ENCODE measurements at places on chromosomes 3 and 15.

DNA sequence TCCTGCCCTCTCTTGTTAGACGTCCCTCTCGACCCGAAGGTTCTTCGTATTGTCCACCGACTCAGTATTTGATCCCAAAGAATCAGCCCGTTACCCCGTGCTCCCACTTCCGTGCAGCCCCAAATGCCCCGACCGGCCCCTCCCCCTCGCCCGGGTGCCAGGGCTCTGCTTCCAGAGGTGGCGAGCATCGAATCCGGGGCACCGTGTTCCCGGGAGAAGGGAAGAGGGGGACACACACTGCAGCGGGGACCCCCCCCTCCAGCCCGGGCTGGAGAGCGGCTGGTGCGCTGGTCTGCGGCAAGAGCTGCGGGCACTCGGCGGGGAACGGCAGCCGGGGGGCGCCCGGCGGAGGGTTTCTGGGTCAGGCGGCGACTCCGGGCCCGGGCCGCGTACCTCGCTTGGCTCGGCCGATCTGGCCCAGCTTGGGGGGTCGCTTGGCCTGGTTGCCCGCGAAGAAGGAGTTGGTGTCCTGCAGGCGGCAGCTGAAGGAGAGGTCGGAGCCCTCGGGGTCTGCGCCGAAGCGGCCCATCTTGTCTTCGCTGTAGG lies 556 bp downstream of the CAMK2N2 start:
- no peak for DNase-seq

DNA sequence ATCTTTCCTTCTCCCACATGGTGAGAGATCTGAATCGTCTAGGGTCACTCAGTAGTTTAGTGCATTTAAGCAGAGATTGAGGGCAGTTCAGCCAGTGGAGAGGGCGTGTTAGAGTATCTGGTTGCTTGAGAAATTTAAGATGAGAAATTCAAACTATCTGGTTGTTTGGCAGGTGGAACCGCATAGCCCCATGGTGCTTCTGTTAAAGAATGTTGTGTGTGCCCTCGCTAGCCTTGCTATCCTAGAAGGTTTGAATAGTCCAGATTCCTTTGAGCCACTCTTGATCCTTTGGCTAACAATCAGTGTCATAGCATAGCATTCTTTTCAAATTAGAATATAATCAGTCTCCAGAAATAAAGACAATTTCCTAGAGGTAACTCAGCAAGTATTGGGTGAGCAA lies 32.1 kb downstream of the ABHD17C start:
- no peak for DNase-seq

GRCh38 chr15:57031605-57032004 lies 113.2 kb downstream of the TCF12 start:
- no peak for DNase-seq

- no peak for DNase-seq
These were observed 44.1 kb downstream of the SENP2 start for GRCh38 chr3:185630182-185630622.

GRCh38 chr3:51908026-51908425 lies 4.9 kb upstream of the IQCF1 start:
- DNase-seq, result no peak

Measured in CD4-positive, alpha-beta T cell treated with Interleukin-6 at 100 ng/mL for 8 hours (primary cell).